ENCODE measurements at places on chromosomes 2 and 18. TPM values are rescaled to one million over a fixed set of nuclear protein-coding genes. Genes with fewer than 3 reads are reported as not detected.

GRCh38 chr2:12278217-12278750 lies 438.5 kb upstream of the TRIB2 start:
- no peak overlapping the region for H3K27ac ChIP-seq
- H3K36me3 ChIP-seq, result no peaks in the 10 kb centered on the region
- H3K27me3 ChIP-seq, result no peaks in the 10 kb centered on the region
- H3K4me3 ChIP-seq, result no peak overlapping the region

Gene PROKR1
- not detected for total RNA-seq

DNA sequence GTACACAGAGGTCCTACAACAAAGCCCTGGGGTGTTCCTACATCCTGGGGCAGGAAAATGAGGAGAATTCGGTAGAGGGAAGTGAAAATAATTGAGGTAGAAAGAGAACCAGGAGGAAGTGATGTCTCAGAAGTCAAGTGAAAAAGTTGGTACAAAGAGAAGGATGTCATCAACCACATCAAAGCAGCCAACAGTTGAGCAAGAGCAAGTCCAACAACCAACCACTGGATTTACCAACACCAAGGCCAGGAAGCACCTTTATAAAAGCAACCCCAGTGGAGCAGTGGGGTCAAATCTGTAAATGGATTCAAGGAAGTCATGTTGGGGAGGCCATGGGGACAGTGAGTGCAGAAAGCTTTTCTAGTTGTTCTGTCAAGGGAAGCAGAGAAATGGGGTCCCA lies 360.4 kb downstream of the ZNF516 start:
- no peaks in the 10 kb centered on the region for H3K36me3 ChIP-seq
- no peaks in the 10 kb centered on the region for H3K4me1 ChIP-seq
- no peaks in the 10 kb centered on the region for H3K27me3 ChIP-seq
- no peak for DNase-seq
- no peak overlapping the region for H3K4me3 ChIP-seq

- H3K27me3 ChIP-seq, result no peaks in the 10 kb centered on the region
- no peak overlapping the region for H3K27ac ChIP-seq
- no peaks in the 10 kb centered on the region for H3K36me3 ChIP-seq
- H3K4me3 ChIP-seq, result no peak overlapping the region
These were observed 9.7 kb upstream of the ZNF516 start for GRCh38 chr18:76504749-76505148.

DNA sequence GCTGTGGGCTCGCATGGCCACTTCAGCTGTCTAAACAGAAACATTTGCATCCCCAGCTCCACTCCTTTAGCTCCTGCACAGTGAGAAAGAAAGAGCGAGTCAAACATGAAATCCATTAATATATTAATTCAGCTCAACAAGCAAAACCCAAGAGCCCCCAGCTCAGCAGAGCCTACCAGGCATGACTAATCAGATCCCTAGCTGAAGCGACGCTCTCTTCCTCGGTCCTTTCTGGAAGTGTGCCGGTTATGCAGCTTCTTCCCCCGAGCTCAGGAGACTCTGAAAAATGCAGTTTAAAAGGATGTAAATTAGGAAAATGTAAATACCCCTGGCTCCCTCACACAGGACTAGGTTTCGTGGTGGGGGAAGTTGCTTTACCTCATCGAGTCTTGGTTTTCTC lies 221.5 kb downstream of the ANKRD30B start:
- DNase-seq, result no peak
- no peak overlapping the region for H3K27ac ChIP-seq
- no peak overlapping the region for H3K4me3 ChIP-seq
- H3K36me3 ChIP-seq, result no peaks in the 10 kb centered on the region
- H3K4me1 ChIP-seq, result no peaks in the 10 kb centered on the region
- no peaks in the 10 kb centered on the region for H3K27me3 ChIP-seq

- peaks cover 25% of the 10 kb centered on the region for H3K4me1 ChIP-seq
- no peaks in the 10 kb centered on the region for H3K36me3 ChIP-seq
- no peak overlapping the region for H3K4me3 ChIP-seq
- H3K27ac ChIP-seq, result no peak overlapping the region
- no peak for DNase-seq
- no peaks in the 10 kb centered on the region for H3K27me3 ChIP-seq
These were observed 12.1 kb upstream of the TTC39C start for GRCh38 chr18:24002479-24002878.

DNA sequence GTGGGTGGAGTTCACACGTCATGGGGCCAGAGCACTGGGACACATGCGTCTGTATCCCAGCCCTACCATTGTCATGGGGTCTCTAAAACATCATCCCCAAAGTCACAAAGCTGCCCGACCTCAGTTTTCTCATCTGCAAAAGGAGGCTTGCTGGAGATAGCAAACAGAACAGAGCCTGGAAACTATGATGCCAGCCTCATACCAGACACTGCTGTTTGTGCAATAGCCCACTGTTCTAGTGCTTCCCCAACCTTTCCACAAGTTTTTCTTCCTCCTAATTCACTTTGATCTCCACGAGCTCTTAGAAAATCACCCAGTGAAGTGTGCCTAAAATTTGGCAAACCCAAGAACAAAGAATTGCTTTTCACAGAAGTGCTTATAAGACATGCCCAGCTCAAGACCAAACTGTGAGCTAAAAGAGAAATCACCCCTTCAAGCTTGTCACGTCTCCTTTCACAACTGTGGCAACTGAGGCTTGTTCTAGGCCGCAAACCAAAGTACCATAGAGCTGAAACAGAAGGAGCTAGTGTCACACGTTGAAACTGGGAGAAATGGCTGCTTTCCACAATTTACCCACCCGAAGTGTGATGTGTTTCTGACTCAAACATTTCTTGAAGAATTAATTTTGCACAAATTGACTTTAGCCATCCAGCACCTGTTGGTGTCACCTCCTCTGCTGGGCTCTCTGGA lies 162.7 kb upstream of the ID2 start:
- H3K36me3 ChIP-seq, result no peaks in the 10 kb centered on the region
- H3K4me1 ChIP-seq, result no peaks in the 10 kb centered on the region
- no peaks in the 10 kb centered on the region for H3K27me3 ChIP-seq
- DNase-seq, result no peak
- no peak overlapping the region for H3K27ac ChIP-seq

GRCh38 chr18:71018816-71019215 lies 730.0 kb downstream of the SOCS6 start:
- no peak overlapping the region for H3K4me3 ChIP-seq

GRCh38 chr2:58237741-58238140 lies 3.4 kb downstream of the FANCL start:
- no peaks in the 10 kb centered on the region for H3K4me1 ChIP-seq
- DNase-seq, result no peak
- no peaks in the 10 kb centered on the region for H3K27me3 ChIP-seq
- H3K36me3 ChIP-seq, result no peaks in the 10 kb centered on the region
- H3K27ac ChIP-seq, result no peak overlapping the region

- H3K36me3 ChIP-seq, result no peaks in the 10 kb centered on the region
- H3K27ac ChIP-seq, result no peak overlapping the region
- no peaks in the 10 kb centered on the region for H3K27me3 ChIP-seq
- no peak for DNase-seq
These were observed 574.8 kb downstream of the MBD2 start for GRCh38 chr18:53649621-53650020.

GRCh38 chr18:59458575-59458974 lies 99.5 kb upstream of the LMAN1 start:
- no peaks in the 10 kb centered on the region for H3K27me3 ChIP-seq
- no peak for DNase-seq
- H3K27ac ChIP-seq, result no peak overlapping the region
- H3K36me3 ChIP-seq, result no peaks in the 10 kb centered on the region
- H3K4me1 ChIP-seq, result peaks cover 10% of the 10 kb centered on the region

Gene BCL11A
- 0.06 TPM for total RNA-seq

GRCh38 chr2:78999406-78999805 lies 26.1 kb upstream of the REG3G start:
- H3K4me1 ChIP-seq, result no peaks in the 10 kb centered on the region
- no peaks in the 10 kb centered on the region for H3K27me3 ChIP-seq
- no peak overlapping the region for H3K27ac ChIP-seq

DNA sequence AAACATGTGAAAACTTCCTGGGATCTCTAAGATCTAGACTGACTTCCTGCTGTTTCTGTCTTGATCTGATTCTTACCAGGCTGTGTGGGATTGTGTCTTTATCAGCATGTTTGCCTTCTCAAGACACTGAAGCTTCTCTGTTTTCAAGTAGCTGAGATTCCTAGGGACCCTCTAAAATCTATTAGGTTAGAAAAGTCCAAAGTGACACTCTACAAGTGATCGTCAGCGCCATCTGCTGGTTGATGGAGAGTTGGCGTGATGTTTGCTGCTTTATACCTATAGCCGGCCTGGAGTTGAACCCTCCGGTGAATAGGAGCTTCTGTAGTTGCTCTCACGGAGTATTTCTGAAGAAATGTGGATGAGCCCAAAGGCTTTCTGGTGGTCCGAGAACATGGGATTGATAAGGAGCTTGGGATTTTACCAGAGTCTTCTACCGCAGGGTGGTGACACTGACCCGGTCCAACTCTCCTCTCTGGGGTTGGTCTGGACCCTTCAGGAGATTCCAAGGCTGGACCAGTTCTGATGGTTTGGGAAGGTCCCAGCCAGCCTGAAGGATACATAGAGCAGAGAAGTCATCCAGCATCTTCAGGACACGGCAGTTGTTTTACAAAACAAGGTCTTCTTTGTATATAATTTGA lies 96.0 kb upstream of the TTC39C start:
- H3K36me3 ChIP-seq, result no peaks in the 10 kb centered on the region
- no peak overlapping the region for H3K27ac ChIP-seq
- no peak overlapping the region for H3K4me3 ChIP-seq
- H3K4me1 ChIP-seq, result no peaks in the 10 kb centered on the region
- H3K27me3 ChIP-seq, result no peaks in the 10 kb centered on the region

DNA sequence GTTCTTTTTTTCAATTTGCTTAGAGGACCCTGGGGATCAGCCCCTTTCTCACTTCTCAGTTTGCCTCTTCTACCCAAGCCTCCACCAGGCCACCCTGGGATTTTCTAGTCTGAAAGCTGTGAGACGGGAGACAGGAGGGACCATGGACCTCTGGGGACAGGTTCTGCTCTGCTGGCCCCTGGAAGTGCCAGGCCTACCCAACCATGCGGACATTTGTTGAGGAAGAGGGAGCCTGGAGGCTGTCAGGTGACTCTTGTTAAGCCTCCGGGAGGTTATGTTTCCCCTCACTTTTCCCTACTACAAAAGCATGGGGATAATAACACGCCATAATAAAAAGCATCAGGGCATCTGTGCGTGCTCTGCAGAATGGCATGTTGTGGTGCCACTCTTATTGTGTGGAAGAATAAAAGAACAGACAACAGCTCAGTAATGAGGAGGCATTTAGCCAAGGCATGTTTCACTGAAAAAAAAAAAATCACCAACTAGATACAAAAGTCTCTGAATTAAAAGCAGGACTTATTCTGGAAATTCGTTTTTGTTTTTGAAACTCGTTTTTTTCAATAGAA lies 48.3 kb upstream of the PLA2R1 start:
- H3K4me3 ChIP-seq, result no peak overlapping the region
- no peaks in the 10 kb centered on the region for H3K36me3 ChIP-seq
- DNase-seq, result no peak
- H3K27ac ChIP-seq, result no peak overlapping the region

DNA sequence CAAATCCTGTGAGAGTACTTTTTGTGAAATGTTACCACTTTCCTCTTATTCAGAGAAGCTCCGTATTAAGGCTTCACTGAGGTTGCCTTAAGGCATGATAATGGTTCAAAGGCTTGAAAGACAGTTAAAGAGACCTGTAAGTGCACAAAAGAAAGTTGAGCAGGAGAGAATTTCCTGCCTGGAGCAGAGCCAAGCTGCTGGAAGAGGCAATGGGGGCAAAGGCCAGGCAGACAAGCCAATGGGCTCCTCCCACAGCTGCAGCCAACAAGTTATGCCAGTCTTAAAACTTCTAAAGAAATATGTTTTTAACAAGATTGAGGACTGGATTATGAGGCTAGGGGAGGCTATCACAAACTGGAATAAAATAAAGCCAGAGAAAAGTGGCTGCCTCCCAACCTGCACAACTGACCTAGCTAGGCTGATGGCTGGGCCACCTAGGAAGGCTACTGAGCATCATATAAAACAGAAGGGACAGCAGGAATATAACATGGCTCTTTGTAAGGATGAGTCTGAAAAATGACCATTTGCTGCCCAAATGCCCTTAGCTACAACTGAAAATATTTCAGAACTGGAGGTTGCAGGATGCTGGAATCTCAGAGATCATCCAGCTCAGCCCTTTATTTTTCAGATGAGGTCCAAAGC lies 2.1 kb downstream of the IL1B start:
- peak overlapping the region; percentile 38 for H3K27ac ChIP-seq
- H3K36me3 ChIP-seq, result no peaks in the 10 kb centered on the region
- H3K4me1 ChIP-seq, result peaks cover 11% of the 10 kb centered on the region
- H3K27me3 ChIP-seq, result no peaks in the 10 kb centered on the region

DNA sequence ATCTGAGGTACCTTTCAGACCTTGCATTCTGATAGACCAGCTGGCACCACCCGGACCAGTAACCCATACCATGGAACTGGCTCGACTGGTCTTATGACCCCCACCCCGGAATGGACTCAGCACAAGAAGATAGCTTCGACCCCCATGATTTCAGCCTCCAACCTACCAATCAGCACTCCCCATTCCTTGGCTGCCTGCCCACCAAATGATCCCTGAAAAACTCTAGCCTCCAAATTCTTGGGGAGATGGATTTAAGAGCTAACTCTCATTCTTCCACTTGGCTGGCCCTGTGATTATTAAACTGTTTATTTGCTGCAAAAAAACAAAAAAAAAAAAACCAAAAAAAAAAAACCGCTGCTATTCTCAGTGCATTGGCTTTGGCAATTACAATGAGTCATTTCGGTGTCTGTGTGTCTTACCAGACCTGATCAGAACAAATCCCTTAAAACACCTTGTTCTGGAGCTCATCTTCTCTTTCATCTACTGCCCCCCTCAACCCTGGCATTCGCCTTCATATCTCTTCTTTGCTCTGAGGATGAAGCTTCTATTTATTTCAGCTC lies 60.1 kb upstream of the KIF5C start:
- no peak overlapping the region for H3K27ac ChIP-seq
- DNase-seq, result no peak
- H3K4me3 ChIP-seq, result no peak overlapping the region
- no peaks in the 10 kb centered on the region for H3K27me3 ChIP-seq
- H3K4me1 ChIP-seq, result no peaks in the 10 kb centered on the region

Gene TUBB8B
- total RNA-seq, result not detected

- no peaks in the 10 kb centered on the region for H3K36me3 ChIP-seq
- no peaks in the 10 kb centered on the region for H3K27me3 ChIP-seq
- no peak overlapping the region for H3K4me3 ChIP-seq
- H3K27ac ChIP-seq, result no peak overlapping the region
- H3K4me1 ChIP-seq, result no peaks in the 10 kb centered on the region
These were observed 53.6 kb upstream of the HNMT start for GRCh38 chr2:137910641-137911040.

DNA sequence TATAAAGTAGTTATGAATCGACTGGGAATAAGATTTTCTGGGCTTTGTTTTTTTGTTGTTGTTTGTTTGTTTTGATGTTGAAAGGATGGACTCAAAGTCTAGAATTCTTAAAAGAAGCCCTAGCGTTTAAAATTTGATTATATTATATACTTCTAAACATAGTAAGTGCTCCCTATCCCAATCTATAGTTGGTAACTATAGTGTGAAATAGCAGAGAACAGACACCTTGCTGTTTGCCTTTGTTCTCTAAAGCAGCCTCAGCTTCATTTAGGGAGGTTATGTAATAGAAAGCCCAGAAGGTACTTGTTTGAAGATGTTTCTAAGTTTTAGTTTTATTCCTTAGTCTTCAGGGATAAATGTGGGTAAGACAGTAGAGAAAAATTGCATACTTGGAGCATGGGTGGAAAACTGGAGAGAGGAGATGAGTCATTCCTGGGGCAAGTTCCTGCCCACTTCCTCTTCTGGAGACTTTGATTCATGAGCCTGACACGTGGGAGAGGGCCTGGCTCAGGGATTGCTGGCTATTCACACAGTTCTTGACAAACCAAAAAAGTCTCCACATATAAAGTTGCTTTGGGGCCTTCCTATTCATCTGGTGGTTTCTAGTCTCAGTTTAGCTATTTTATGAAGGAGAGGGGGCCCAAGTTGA lies 131.9 kb downstream of the MYO1B start:
- H3K27me3 ChIP-seq, result no peaks in the 10 kb centered on the region
- no peak overlapping the region for H3K4me3 ChIP-seq
- peaks cover 22% of the 10 kb centered on the region for H3K36me3 ChIP-seq
- peak; percentile 74 for DNase-seq

Measured in right lobe of liver (tissue), 6 donors.